ENCODE measurements at places on chromosomes 16 and 17. TPM values are rescaled to one million over a fixed set of nuclear protein-coding genes. Genes with fewer than 3 reads are reported as not detected.

- H3K4me3 ChIP-seq, result no peak overlapping the region
- H3K27me3 ChIP-seq, result peaks cover 30% of the 10 kb centered on the region
- DNase-seq, result no peak
- H3K4me1 ChIP-seq, result no peaks in the 10 kb centered on the region
These were observed 4.8 kb downstream of the GNG13 start for GRCh38 chr16:795580-796229.

- no peaks in the 10 kb centered on the region for H3K27me3 ChIP-seq
- no peak for DNase-seq
- no peak overlapping the region for H3K27ac ChIP-seq
These were observed 31.1 kb downstream of the KLHDC4 start for GRCh38 chr16:87734644-87735043.

Gene RCVRN
- total RNA-seq, result 1.8 TPM

DNA sequence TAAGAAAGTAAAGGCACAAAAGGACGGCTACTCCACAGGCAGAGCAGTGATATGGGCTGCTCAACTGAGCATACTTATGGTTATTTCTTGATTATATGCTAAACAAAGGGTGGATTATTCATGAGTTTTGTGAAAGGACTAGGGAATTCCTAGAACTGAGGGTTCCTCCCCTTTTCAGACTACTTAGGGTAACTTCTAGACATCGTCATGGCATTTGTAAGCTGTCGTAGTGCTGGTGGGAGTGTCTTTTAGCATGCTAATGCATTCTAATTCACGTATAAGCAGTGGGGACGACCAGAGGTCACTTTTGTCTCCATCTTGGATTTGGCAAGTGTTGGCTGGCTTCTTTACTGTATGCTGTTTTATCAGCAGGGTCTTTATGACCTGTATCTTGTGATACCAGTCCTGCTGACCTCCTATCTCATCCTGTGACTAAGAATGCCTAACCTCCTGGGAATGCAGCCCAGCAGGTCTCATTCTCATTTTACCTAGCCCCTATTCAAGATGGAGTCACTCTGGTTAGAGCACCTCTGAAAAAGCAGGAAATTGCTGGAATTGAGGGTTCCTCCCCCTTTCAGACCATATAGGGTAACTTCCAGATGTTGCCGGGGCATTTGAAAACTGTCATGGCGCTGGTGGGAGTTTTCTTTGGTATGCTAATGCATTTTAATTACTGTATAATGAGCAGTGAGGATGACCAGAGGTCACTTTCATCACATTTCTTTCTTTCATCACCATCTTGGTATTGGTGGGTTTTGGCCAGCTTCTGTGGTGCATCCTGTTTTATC is 388.5 kb downstream of the XYLT1 start:
- no peak overlapping the region for H3K4me3 ChIP-seq
- H3K36me3 ChIP-seq, result no peaks in the 10 kb centered on the region
- H3K4me1 ChIP-seq, result no peaks in the 10 kb centered on the region
- H3K27me3 ChIP-seq, result peaks cover 6% of the 10 kb centered on the region

Gene GOT2
- 75.7 TPM for total RNA-seq

DNA sequence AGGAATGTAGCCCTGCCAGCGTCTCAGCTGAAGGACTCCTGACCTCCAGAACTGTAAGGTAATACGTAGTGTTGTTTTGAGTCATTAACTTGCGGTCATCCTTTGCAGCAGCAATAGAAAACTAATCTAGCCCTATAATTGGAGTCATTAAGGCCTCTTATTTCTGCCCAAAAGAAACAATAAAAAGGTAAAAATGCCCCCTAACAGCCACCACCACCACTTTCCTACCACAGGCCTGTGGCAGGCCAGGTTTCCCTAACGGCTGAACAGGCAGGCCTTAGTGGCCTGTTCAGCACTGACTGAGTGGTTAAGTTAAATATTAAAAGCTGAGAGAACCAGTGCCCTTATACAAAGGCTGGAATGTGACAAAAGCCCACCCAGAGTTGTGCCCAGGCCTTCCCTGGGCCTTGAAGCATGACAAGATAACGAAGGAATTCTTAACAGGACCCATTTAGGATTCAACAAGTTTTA is 286.5 kb upstream of the ERCC4 start:
- DNase-seq, result no peak
- H3K4me3 ChIP-seq, result no peak overlapping the region
- peaks cover 27% of the 10 kb centered on the region for H3K27me3 ChIP-seq

DNA sequence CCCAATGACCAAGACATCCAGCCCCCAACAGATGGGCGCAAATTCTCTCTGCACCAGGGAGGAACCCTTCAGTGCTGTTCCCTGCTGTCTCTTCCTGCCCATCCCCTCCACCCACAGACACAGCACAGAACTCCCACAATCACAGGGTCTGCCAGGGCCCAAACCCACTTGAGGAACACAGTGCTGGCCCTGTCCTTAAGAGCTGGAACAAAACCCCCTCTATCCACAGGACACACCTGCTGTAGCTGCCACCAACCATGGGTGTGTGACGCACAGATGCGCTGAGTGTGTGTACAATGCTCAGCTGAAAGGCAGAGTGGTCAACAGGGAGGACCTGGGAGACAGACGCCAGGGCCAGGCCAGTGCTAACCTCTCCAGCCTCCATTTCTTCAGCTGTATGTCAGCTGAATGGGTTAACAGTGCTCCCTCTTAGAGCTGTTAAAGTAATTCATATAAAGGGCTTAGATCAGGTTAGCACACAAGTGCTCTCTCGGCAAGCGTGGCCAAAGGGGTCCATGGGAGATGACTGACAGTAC is 62.1 kb downstream of the AMFR start:
- DNase-seq, result no peak
- peaks cover 19% of the 10 kb centered on the region for H3K36me3 ChIP-seq
- H3K27ac ChIP-seq, result no peak overlapping the region
- peaks cover 8% of the 10 kb centered on the region for H3K4me1 ChIP-seq
- H3K4me3 ChIP-seq, result no peak overlapping the region

Gene TMED6
- 1.2 TPM for total RNA-seq

- no peaks in the 10 kb centered on the region for H3K27me3 ChIP-seq
- H3K4me1 ChIP-seq, result peaks cover 20% of the 10 kb centered on the region
- DNase-seq, result no peak
- H3K36me3 ChIP-seq, result peaks cover 41% of the 10 kb centered on the region
- H3K4me3 ChIP-seq, result no peak overlapping the region
These were observed 7.6 kb downstream of the CYB5B start for GRCh38 chr16:69431948-69432468.

DNA sequence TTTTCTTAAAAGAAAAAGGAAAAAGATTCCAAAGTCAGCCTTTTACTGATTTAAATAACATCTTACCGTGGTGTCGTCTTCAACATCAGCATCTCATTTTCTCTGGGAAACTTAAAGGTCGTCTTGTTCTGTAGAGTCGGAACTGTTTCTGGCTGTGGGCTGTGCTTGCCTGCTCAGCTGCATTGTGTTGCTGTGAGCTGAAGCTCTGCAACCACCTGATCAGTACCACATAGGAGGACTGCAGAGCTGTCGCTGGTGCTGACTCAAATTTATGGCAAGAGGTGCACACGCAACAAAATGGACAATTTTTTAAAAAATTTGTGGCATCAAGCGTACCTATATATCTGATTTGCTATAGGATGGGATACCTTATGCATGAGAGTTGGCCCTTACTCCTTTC is at the start of gene OMG:
Gene OMG (minus strand): TSS at position 150 of the 400 bp plus-strand sequence. CDS start 908 bp downstream, outside the sequence.
- no peaks in the 10 kb centered on the region for H3K27me3 ChIP-seq
- peaks cover under 1% of the 10 kb centered on the region for H3K36me3 ChIP-seq
- H3K27ac ChIP-seq, result no peak within 1 kb of the TSS
- no peak for DNase-seq

DNA sequence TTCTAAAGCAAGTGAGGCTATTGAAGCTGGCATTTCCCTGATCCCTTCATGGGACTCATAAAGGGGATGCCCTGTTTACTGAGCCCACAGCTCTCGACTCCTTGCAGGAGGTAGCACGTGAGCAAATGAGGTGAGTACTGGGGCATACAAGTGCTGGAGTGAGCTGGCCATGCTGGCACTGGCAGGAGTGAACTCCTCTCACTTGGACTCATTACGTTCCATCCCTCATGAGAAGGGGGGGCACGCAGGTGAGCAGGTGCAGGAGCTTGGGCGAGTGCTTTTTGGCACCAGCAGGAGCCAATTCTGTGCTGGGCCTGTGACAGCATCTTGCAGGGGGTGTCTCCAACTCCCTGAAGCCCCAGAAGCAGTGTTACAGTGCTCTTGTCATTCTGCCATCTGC is 337.1 kb upstream of the CA10 start:
- no peaks in the 10 kb centered on the region for H3K36me3 ChIP-seq
- H3K27me3 ChIP-seq, result peaks cover 4% of the 10 kb centered on the region
- H3K4me3 ChIP-seq, result no peak overlapping the region
- DNase-seq, result no peak

- peaks cover 23% of the 10 kb centered on the region for H3K27me3 ChIP-seq
- H3K4me1 ChIP-seq, result peaks cover 52% of the 10 kb centered on the region
- H3K4me3 ChIP-seq, result no peak overlapping the region
- DNase-seq, result no peak
These were observed 17.7 kb downstream of the FOXL1 start for GRCh38 chr16:86595983-86596605.

GRCh38 chr17:50866950-50867362 is 802 bp upstream of the TOB1 start:
- H3K27ac ChIP-seq, result peak overlapping the region; percentile 99
- no peaks in the 10 kb centered on the region for H3K27me3 ChIP-seq

GRCh38 chr16:75251280-75252048 is at the start of gene BCAR1:
Gene BCAR1, minus strand, starts transcription at chr16:75251624. Its CDS starts 142 bp downstream, at chr16:75251482.
- H3K27ac ChIP-seq, result peak within 1 kb of the TSS; percentile 93
- DNase-seq, result peak; percentile 87
- no peaks in the 10 kb centered on the region for H3K27me3 ChIP-seq
- H3K4me3 ChIP-seq, result peak within 1 kb of the TSS; percentile 80

GRCh38 chr17:62565817-62566216 is 61.7 kb upstream of the MRC2 start:
- no peak overlapping the region for H3K27ac ChIP-seq
- DNase-seq, result no peak
- H3K27me3 ChIP-seq, result no peaks in the 10 kb centered on the region
- peaks cover 52% of the 10 kb centered on the region for H3K36me3 ChIP-seq
- H3K4me3 ChIP-seq, result no peak overlapping the region
- H3K4me1 ChIP-seq, result no peaks in the 10 kb centered on the region

- no peak overlapping the region for H3K4me3 ChIP-seq
- no peaks in the 10 kb centered on the region for H3K27me3 ChIP-seq
- no peak for DNase-seq
- peaks cover 11% of the 10 kb centered on the region for H3K36me3 ChIP-seq
- H3K4me1 ChIP-seq, result peaks cover 42% of the 10 kb centered on the region
These were observed 5.1 kb downstream of the PRSS8 start for GRCh38 chr16:31130336-31130891.

Gene SNX11
- 16.2 TPM for total RNA-seq

Gene RNF112
- 4.8 TPM for total RNA-seq

DNA sequence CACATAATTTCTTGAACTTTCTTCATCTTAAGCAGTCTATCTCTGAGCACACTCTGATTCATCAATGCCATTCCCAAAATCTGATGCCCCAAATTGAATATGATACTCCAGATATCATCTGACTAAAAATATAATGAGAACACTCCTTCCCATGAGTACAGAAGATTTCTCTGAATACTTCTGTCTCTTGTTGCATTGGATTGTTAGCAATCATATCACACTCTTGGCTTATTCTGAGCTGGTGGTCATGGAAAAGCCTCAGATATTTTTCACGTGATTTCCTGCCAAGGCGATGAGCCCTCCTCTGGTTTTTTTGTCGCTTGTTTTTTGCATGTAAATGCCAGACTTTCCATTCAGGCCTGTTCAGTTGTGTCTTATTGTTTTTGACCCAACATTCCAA is 87.2 kb downstream of the NOG start:
- no peaks in the 10 kb centered on the region for H3K36me3 ChIP-seq
- H3K27me3 ChIP-seq, result peaks cover 44% of the 10 kb centered on the region
- no peak overlapping the region for H3K4me3 ChIP-seq
- H3K27ac ChIP-seq, result no peak overlapping the region
- H3K4me1 ChIP-seq, result peaks cover 24% of the 10 kb centered on the region

Gene KRT34
- total RNA-seq, result not detected

Gene WWP2
- 39.6 TPM for total RNA-seq

Gene TBC1D28
- 0.18 TPM for total RNA-seq
